AG09319 (cell line): ENCODE measurements at places on chromosomes 5 and 9.
A peak's percentile ranks its signal among the peaks of the same experiment; 100 is the strongest.

DNA sequence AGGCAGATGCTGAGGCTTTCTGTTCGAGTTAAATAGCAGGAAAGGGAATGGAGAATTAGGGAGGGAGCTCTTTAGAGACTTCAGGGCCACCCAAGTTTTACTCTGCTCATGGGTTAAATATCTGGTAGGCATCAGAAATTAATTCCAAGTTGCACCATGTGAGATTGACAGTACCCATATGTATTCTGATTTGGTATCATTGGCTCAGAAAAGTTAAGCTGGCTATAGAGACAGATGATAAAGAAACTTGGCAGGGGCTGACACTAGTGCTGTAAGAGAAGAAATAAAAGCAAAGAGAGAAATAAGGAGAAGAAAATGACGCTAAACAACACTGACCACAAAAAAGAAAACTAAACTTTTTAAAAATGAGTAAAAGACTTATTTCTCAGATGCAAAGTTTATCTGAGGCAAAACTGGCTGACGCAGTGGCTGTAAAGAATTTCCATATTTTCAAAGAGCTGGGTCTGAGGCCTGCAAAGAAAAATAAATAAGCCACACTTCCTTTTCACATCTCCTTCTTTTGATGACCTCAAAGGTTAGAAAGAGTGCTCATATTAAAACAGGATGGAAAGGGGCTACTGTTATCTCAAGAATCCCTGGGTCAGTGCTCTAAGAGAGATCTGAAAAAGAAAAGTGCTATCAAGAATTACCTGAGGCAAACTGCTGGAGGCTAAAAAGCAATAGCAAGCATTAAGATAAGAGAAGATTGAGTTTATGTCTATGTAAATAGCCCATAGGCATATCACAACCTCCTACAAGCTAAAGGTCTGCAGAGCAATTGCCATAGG, 399.0 kb upstream of the MEF2C start:
- no peak for DNase-seq

DNA sequence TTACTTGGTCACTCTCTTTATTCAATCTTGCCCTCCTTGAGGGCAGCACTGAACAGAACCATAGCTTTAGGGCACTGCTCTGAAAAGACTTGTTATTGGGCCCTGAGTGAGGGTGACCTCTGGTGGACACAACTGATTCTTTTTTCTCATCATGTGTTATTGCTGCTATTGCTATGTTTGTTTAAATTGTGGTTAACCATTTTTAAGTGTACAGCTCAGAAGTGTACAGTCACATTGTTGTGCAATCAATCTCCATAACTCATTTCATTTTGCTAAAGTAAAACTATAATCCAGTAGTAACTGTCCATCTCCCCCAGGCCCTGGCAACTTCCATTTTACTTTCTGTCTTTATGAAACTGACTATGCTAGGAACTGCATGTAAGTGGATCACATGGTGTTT, 351.1 kb upstream of the RIOK2 start:
- peak; percentile 86 for DNase-seq

GRCh38 chr9:70000469-70000868, 43.2 kb upstream of the MAMDC2 start:
- DNase-seq, result no peak

- DNase-seq, result no peak
Observed at GRCh38 chr5:150059623-150060022, 26.7 kb downstream of the CSF1R start.

GRCh38 chr9:135478191-135478590, 1.4 kb upstream of the PPP1R26 start:
- DNase-seq, result no peak
